ENCODE measurements at places on chromosomes 6 and 20.
A peak's percentile ranks its signal among the peaks of the same experiment; 100 is the strongest.

GRCh38 chr6:63368347-63368746, 48.6 kb upstream of the LGSN start:
- DNase-seq = no peak

DNA sequence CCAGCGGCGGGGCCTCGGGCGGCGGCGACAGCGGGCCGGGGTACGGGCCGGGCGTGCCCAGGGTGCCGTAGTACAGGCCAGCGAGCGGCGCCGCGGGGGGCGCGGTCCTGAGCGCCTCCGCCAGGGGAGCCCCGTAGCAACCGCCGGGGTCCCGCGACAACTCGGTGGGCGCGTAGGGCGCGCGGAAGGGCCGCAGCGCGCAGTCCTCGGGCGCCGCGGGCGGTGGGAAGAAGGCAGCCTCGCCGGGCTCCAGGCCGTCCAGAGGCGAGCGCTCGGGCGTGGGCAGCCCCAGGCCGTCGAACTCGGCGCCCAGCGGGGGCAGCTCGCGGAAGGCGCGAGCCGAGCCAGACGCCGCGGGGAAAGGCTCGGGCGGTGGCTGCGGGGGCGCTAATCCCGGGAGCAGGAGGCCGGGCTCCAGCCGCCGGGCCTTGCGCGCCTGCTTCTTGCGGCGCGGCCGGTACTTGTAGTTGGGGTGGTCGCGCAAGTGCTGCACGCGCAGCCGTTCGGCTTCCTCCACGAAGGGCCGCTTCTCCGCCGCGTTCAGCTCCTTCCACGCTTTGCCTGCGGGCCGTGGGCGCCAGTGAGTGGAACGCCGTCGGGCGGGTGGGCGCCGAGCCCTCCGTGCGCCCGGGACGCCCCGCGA, 916 bp downstream of the SOX18 start:
- DNase-seq = no peak

DNA sequence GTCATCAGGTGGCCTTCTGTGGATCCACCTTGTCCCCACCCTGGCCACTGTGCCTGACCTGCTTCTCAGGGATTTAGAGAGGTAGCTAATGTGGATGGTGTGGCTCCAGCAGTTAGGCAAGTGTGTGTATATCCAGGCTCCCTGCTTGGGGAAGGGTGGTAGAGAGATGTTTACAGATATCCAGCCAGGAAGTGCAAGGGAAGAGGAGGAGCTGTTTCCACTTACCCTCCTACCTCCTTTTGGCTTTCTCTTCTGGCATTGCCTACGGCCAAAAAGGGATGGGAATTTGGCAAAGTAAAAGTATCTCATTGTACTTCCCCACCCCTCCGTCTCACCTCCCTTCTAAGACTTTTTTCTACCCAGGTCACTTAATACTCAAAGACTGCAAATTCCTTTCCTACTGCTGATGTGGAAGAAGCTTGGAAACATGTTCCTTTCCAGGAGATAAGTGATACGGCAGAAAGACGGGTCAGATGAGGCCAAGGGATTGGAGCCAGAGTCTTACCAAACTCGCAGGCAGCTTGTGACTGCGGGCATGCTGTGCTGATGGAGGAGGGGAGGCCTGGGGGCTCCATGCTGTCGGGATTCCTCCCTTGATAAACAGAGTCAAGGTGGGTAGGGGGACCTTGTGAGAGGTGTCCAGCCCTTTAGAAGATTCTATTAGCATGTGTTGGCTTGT, 253.4 kb downstream of the PRL start:
- DNase-seq = no peak

GRCh38 chr6:32413427-32414047, 6.6 kb upstream of the BTNL2 start:
- DNase-seq = peak; percentile 84

All from stimulated activated CD4-positive, alpha-beta T cell treated with anti-CD3 and anti-CD28 coated beads, Interleukin-2, amount 100 ng/mL, for 48 hours (primary cell).